ENCODE measurements at places on chromosomes 5 and 9.

DNA sequence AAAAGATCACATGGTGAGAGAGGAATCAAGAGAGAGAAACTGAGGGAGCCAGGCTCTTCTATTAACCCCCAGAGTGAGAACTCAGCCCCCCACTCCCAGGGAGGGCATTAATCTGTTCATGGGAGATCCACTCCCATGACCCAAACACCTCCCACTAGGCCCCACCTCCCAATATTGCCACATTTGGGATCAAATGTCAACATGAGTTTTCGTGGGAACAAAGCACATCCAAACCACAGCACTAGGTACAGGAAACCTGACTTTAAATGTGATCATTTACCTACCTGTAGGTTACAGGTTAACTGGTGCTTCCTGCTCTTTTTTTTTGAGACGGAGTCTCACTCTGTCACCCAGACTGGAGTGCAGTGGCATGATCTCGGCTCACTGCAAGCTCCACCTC, 16.9 kb downstream of the NNT start:
- no peak for DNase-seq

- no peak for DNase-seq
Measured at GRCh38 chr5:859798-860296, 9.1 kb upstream of the ZDHHC11 start.

GRCh38 chr5:163248333-163248732, 189.1 kb upstream of the CCNG1 start:
- no peak for DNase-seq

DNA sequence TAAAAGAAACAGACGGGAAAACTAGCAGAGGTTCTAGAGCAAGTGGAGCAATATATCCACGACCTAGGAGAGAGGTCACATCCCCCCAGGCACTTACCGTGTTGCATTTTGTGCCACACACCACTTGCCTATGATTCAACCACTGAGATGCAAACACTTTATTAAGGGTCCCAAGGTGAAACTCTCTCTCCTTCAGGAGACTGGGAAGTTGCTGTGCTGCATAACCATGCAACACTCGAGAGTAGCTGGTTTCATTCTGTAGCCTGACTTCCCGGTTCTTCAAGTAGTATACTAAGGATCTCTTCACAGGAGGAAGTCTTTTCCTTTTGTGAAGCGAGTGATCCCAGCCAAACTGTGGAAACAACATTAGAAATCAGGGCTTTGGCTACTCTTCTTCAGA, 1.6 kb downstream of the DCAF12 start:
- DNase-seq = no peak

GRCh38 chr5:67035098-67035740, 161.4 kb downstream of the CD180 start:
- no peak for DNase-seq

GRCh38 chr5:135008981-135009735, 24.9 kb downstream of the PITX1 start:
- no peak for DNase-seq

DNA sequence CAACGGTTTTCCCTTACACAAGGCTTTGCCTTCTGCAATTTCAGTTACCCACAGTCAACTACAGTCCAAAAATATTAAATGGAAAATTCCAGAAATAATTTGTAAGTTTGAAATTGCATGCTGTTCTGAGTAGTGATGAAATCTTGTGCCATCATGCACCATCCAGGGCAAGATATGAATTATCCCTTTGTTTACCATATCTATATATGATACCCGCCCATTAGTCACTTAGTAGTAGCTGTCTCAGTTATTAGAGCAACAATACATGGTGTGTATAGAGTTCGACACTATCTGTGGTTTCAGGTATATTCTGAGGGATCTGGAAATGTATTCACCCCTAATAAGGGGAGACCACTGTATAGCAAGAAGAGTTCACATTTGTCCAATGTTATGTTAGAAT, 29.4 kb downstream of the ERBIN start:
- no peak for DNase-seq

DNA sequence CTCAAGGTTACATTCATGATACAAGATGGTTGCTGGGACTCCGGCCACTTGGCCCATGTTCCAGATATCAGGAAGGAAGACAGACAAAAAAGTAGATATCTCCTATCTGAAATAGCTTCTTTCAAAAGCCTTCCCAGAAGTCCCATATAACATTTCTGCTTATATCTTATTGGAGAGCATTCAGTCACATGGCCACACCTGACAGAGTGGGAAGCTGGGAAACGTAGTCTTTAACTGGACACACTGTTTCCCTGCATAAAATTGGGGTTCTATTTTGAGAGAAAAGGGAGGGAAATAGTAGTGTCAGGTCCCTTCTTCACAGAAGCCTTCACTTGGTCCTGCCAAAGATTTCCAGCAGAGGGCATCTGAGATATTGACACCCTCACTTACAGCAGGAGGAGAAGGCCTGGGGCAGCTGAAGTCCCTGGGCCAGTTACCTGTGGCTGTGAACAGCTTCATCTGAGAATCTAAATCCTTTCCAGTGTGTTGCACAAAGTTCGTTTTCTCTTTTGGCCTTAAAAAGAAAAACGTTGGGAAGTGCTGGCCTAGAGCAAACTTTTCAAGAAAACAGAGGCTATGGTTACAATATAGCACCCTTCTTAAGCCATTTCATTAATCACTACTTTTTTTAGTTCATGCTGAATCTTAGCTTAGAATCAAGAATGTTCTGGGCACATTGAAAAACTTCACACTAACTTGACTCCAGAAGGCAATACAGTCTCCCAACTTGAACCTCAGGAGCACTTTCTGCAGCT, 33.5 kb downstream of the SPEF2 start:
- DNase-seq = peak; percentile 76

- no peak for DNase-seq
Measured at GRCh38 chr9:86282979-86283535, 719 bp upstream of the ISCA1 start.

GRCh38 chr5:156515803-156516360, 188.9 kb downstream of the SGCD start:
- DNase-seq = no peak

- no peak for DNase-seq
Measured at GRCh38 chr9:98596486-98596885, 112.2 kb downstream of the GABBR2 start.

DNA sequence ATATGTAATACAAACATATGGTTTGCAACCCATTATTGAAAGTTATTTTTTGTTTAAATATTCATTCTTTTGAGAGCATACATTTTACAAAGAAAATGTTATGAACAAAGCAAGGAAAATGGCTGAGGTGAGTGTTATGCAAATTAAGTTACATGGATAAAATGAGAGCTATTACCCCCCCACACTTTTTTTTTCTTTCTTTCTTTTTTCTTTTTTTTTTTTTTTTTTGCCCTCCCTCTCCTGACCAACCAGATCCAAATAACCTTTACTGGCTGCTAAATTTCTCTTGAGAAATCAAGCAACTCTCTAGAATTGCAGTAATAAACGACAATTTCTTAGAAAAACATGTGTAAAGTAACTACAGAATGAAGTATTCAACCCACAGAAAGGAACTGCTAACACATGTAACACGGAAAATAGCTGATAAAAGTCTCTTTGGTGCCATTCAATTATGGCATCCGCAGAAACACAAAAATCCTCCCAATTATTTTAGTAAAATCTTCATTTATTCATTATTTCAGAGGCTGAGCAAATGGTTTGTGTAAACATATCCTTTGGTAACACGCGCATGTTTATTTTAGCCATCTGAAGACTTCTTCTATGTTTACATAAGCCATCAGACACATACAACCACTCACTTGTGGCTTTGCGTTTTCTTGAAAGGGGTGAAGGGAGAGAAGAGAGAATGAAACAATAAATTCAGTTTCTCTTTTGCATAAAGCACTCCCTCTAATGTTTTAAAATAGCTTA, 216.1 kb downstream of the NFIB start:
- DNase-seq = no peak
